Stimulated activated CD8-positive, alpha-beta memory T cell treated with anti-CD3 and anti-CD28 coated beads, Interleukin-12 subunit alpha, Interleukin-12 subunit beta, amount 100 ng/mL, for 4 hours (primary cell): ENCODE measurements at places on chromosomes 3 and 15.

GRCh38 chr15:50124631-50125030 lies 5.6 kb upstream of the ATP8B4 start:
- no peak for DNase-seq

DNA sequence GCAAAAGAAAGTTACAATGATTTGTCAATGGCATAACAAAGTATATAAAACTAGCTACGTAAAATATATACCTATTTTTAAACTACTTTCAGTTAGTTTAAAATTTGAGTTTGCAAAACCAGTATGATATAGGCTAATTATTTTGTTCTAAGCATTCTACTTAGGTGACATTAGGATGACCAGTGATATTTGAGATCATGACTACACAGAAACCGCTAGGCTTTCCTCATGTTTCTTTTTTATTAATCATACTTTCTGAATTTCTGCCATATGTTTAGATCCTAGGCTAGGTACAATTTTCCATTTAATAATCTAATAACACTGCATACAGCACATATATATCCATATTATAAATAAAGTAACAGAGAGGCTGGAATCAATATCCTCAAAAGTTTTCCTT lies 52.4 kb upstream of the XRN1 start:
- no peak for DNase-seq

- no peak for DNase-seq
Observed at GRCh38 chr15:23629234-23629805, 18.3 kb downstream of the MAGEL2 start.

GRCh38 chr3:31226346-31226745 lies 306.4 kb upstream of the STT3B start:
- no peak for DNase-seq

DNA sequence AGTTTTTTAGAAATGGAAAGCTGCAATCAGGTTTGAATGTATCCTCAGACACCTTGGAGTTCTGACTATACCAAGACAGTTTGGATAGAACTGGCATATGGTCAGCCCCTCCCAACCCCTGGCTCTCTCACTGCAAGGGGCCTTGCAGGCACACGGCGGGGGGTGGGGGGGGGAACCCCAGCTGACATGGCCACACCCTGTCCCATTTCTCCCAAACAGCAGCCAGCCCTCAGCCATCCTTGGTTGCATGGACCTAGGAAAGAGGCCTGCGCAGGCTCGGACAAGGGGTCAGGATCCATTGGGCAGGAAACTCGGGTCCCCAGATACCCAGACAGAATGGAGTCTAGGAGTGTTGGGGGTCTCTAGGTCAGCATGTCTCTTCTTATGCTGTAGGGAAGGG lies 14.5 kb downstream of the CAND2 start:
- DNase-seq: no peak

DNA sequence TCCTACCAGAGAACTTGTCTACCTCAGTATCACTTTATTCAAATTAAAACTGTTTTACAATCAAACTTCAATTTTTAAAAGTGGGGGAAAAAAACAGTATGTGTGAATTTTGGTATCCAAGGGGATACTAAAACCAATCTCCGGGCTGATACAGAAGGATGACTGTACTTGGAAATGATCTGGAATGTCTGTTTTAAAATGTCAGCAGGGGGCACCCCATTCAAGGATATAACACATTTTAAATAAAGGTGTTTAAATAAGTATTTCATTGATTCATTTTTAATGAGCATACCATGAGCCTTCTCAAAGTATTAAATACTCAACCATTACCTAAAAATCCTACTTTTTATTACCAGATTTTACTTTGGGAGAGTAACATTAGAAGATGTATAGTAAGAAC lies 67.9 kb downstream of the ULK4 start:
- DNase-seq: no peak

GRCh38 chr3:155326901-155327300 lies 33.4 kb upstream of the STRIT1 start:
- no peak for DNase-seq

DNA sequence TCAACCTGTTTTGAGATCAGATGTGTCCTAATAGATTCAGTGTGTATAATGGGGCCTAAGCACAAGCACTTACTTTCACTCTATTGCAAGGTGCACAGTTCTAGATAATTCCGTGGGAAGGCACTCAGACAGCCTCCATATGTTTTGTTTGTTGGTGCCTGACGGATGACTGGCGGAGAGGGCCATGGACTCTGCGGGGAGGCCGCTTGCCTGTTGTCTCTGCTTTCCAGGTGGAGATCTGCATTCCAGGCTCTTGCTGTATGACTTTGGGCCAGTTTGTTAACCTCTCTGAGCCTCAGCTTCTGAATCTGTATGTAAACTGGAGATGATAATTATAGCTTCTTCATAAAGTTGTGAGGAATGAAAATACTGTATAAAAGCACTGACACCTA lies 1.5 kb downstream of the IRAK2 start:
- DNase-seq: no peak

DNA sequence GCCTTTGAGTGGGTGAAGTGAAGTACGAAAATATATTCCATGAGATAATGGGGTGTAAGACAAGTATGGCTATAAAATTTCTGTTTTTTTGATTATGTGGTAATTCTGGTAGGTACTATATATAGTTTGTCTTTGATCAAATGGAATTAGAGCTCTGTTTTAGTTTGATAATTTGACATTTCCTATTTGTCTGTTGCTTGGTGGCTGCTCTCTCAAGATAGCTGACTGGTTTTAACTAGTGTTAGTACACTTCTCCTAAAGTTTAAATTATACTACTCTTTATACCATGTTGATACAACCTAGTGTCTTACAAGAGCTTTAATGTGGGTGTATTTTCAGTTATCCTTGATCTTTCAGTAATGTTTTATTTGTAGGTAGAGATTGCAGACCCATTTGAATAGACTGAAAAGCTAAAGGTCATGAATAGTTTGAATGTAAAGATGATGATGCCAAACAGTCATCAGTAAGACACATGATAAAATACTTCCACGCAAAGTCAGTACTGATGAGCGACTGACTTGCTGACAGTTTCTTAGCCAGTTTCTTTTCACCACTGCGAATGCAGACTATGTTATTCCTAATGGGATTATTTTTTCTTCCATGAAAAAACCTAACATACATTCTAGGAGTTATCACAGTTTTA lies 15.2 kb downstream of the SACM1L start:
- DNase-seq: no peak

GRCh38 chr3:153311541-153311940 lies 149.5 kb downstream of the RAP2B start:
- no peak for DNase-seq

DNA sequence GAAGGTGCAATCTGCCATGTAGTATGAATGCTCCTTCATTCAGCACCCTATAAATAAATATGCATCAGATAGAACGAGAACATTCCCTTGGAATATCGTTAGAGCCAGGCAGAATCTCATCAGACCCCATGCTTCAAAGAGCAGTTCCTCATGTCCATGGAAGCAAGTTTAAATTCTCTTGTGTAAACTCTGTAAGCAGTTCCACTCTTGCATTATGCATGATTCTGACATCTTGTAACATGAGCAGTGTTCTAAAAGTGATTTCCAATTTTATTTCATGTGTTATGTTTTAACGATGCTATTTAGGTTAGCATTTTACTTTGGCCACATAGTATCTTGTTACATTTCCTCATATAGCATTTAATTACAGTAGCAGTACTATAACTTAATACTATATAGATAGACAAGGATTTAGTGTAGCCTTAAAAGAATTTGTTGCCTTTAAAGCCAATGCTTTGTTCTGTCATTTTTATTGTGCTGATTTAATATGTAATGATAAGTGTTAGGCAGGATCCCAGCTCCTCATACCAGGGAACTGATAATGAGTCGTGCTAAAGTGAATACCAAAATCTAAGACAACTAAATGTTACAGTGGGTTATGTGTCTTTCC lies 161.2 kb upstream of the NECTIN3 start:
- no peak for DNase-seq

DNA sequence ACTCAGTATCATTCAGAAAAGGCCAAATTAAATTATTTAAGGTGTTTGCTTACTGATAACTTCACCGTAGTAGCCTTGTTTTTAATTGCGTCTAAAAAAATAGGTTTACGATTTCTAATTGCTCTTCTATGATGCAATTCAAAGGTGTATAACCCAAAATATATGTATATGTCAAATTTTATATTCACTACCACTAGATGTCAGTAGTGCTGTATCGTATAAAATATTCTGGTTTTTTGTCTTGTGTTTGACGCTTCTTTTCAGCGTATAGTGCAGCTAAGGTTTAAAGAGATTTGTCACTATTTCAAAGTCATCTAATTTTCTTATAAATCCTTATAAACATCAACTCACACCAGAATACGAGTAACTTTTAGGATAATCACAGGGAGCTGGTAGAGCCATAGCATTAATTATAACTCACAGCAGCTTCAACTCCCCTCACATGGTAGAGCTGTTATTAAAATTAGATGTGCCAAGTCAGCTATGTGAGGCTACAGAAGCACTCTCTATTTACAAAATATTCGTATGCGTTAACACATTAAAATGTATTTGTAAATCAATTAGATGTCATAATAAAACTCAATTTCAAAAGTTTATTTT lies 3.5 kb downstream of the PFN2 start:
- no peak for DNase-seq

DNA sequence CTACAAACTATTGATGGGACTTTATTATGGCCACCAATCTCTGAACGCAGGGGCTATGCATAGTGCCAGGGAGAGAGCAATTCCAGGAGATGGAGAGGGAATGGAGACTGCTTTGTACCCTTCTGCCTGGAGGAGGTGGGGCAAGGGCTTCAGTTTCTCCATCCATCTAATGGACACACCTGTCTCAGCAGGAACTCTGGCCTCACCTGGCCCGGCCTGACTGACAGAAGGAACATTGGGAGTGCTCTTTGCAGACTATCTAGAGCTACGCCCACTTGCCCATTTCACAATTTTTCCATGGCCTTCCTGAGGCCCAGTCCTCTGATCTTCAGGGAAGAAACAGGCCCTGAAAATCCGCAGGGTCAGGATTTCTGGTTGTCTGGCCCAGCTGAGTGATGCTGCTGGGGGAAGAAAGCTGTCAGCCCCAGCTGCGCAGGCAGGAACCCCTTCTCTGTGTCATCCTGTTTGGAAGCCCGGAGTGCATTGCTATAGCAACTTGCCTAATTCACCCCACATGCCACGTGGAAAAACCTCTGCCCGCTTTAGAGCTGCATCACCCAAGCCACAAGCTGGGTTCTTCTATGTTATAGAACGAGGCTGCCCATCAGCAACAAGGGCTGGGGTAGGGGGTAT lies 6.4 kb downstream of the ITGA11 start:
- no peak for DNase-seq

DNA sequence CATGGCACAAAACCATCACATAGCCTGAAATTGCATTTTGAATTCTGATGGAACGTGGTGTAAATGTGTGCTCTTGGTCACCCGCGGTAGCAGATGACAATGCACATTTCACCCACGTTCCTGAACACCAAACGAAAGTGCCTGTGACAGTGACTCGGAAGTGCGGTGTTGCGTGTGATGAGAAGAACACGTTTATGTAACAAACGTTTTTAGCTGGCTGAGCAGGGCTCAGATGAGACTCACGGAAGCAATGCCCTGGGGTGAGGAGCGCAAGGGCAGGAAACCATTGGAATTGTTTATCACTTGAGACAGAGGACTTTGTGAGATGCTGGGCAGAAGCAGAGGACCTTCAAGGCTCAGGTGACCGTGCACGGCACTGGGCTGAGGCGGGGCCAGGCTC lies 449.2 kb upstream of the CFAP20DC start:
- no peak for DNase-seq

GRCh38 chr15:40960925-40961324 lies 7.7 kb downstream of the CHAC1 start:
- no peak for DNase-seq

DNA sequence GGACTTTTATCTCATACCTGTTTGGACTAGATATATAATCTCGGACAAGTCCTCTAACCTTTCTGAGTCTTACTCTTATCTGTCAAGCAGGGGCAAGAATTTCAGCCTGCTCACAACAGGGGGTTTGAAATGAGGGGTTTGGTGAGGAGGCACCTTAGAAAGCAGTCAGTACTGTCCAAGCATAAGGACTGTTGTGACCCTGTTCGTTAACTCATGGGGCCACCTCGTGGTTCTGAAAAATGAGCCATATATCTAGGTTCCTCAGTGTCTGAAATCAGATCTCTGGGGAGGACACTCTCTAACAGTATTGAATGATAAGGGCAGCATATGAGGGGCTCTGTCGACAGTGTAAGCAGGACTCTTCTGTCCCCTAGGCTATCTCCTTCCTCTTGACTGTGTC lies 7.2 kb upstream of the TIMP4 start:
- no peak for DNase-seq

- DNase-seq: no peak
Observed at GRCh38 chr15:35724626-35725025, 178.7 kb upstream of the DPH6 start.

DNA sequence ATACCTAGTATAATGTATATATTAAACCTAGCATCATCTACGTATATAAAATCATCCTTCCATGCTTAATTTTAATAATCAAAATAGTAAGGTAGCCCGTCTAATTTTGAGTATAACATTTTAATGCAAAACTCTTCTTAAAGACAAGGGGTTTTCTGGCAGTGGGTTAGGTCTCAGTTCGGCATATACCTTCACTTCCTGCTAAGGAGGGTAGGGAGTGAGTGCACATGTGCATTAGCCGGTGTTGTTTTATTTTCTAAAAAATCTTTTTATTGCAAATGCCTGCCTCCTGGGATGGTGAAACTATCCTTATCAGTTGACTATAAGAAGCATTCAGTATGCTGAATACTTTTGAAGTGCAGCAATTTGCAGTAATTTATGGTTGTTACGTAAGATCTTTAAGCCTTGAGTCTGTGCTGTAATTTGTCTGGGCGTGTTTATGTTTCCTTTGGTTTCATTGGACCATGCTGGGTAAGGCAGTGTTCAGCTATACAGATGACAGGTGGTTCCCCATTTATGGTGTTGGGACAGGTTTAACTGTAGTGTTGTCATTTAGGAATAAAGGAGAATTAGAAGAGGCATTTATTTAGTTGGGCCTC lies 11.7 kb downstream of the ARHGEF26 start:
- no peak for DNase-seq

GRCh38 chr3:175748087-175748730 lies 889.1 kb downstream of the NAALADL2 start:
- DNase-seq: no peak

DNA sequence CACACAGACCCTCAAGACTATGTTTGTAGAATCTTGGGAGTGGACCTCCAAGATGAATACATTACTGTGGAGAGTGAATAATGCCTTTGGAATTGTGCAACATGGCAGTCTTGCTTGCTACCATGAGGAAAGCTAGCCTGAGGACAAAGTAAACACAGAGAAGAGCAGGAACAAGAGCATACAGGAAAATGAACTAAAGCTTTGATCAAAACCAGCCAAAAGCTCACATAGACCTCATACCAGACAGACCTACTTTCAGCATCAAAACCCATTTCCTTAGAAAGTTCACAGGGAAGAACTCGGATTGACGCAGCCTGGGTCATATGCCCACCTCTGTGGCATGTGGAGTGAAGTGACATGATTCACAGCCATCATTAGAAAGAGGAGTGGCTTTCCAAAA lies 3.3 kb upstream of the RAB8B start:
- no peak for DNase-seq

- no peak for DNase-seq
Observed at GRCh38 chr3:126737527-126737926, 33.5 kb downstream of the CHCHD6 start.

GRCh38 chr3:66200147-66200546 lies 20.7 kb upstream of the SLC25A26 start:
- no peak for DNase-seq

GRCh38 chr3:142694225-142694624 lies 29.6 kb upstream of the TRPC1 start:
- DNase-seq: no peak
